Activated naive CD4-positive, alpha-beta T cell treated with anti-CD3 and anti-CD28 coated beads, Interleukin-2, amount 50 U/mL, for 72 hours (primary cell): ENCODE measurements at places on chromosomes 12 and 14. TPM values are rescaled to one million over a fixed set of nuclear protein-coding genes. Genes with fewer than 3 reads are reported as not detected.

GRCh38 chr12:113385282-113385882 lies 18.3 kb downstream of the SDS start:
- no peak for DNase-seq

- no peak for DNase-seq
Measured at GRCh38 chr14:99382781-99383471, 97.7 kb downstream of the SETD3 start.

The LRTM2 gene
- total RNA-seq, result not detected

DNA sequence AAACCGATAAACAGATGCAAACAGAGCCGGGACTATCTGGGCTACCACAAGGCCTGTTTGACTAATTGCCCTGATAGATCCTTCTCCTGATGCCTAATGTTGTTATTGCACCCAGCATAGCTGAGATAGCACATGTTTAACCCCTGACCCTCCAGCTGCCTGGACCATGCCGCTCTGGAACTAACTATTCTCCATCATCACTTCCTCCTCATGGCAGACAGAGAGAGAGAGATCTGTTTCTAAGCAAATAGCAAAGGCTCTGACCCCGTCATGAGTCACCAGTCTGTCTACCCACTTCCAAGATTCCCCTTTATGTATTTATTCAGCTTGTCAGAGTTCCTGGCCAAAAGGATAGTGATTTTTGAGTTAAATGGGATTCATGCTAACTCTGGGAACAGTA lies 58.2 kb upstream of the FLRT2 start:
- DNase-seq, result no peak

DNA sequence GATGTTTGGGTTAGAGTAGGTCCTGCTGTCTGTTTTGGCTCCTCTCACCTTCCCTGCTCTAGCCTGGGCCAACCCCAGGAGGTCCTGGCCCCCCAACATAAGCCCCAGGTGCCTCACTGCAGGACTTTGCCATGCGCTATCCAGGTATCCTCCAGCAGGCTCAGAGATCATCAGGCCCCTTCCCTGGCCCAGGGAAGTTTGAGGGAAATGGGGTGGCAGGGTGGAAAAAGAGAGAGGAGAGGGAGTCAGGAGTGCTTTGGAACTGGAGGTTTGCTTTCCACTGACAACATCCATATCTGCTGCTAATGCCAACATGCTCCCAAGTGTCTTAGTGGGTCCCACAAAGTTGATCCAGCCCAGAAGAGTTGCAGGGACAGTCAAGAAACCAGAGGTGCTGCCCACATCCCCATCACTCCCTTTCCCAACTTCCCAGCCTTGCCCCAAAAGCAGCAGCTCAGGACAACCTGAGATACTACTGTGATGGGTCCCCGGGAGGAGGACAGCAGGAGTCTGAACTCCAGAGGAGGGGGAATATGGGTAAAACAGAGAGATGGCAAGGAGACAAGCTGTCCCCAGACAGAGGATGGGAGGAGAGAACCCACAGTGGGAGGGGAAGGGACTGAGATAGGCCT lies 677 bp downstream of the TNS2 start:
- DNase-seq, result no peak

- DNase-seq, result no peak
Measured at GRCh38 chr12:110941391-110941790, 21.0 kb upstream of the MYL2 start.
